ENCODE measurements at places on chromosomes 1 and 21.

- no peak for DNase-seq
Observed at GRCh38 chr1:229440851-229441537, 7.1 kb upstream of the ACTA1 start.

- no peak for DNase-seq
Observed at GRCh38 chr21:14684071-14684470, 138.0 kb upstream of the SAMSN1 start.

GRCh38 chr1:206575894-206576737 lies 36.1 kb downstream of the EIF2D start:
- DNase-seq, result no peak

DNA sequence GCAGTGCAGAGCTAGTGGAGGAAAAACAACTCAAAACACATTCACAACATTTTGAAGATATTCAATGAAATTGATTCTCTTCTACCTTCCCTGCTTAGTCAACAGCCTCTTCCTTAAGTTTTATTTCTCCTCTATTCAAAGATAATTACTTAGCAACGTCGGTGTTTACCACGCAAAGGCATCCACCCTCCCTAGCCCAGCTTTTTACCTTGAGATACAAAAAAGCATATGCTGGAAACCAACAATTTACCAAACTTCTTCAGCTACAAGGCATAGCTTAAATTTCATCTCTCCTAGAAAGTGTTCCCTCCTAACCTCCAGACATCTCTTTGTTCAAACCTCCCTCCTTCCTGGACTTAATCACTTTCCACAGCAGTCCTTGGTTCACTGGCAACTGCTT lies 102.8 kb upstream of the SOD1 start:
- DNase-seq, result no peak

DNA sequence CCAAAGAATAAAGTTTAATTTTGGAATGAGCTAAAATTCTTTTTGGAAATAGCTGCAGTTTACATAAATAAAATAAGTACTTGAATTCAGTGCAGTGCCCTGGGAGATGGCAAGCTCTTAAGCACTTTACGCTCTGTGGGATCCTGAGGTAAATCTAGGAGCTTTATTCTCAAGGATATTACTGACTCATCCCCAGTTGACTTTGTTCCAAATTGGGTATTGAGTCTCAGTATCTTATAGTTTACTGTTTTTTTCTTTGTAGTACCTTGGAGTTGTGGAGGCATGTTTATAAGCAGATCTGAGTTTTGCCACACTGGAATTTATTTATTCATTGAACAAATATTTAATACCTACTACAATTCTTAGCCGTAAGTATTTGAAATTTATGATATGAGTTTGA lies 27.4 kb upstream of the HRNR start:
- DNase-seq, result no peak

DNA sequence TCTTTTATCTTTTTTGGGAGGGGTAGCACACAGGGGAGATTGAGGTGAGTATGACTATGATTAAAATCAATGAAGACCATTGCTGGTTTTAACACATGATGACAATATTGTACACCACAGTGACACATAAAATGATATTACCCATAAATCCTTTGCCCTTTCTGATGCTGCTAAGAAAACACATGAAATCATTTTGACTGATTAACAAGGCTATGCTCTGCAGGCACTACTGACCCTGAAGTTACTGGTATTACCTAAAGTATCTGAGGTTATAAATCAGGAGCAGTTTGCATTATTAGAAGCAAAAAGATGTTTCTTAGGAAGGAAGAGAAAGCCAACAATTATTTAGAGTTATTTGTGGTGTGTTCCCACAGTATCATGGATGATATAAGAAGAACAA lies 701.2 kb upstream of the PTBP2 start:
- DNase-seq, result no peak

DNA sequence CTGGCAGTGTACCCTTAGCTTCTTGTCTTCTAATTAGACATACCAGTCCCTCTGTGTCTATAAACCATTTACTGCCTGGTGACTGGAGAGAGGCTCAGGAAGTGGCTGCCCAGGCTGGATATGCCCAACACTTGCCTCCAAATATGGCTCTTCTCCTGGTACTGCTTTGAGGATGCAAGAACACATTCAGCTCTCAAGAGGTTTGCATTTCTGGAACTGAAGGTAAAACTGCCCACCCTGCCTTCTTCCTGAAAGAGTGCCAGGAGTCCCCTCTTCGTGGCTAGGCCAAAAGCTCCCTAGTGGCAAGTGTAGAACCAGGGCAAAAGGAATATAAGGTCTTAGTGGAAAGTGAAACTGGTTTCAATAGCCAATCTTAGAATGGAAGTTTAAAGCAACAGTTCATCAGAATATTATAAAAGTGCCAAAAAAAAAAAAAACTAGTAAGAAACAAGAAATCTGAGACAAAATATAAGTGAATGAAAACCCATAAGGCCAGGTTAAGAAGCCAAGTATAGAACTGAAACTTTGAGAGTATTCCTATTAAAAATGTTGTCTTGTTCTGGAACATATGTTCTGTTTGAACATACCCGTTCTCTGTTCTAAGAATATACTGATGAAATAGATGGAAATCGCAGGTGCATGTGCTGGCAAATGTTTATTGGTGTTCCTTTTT lies 77.2 kb upstream of the CTTNBP2NL start:
- no peak for DNase-seq

DNA sequence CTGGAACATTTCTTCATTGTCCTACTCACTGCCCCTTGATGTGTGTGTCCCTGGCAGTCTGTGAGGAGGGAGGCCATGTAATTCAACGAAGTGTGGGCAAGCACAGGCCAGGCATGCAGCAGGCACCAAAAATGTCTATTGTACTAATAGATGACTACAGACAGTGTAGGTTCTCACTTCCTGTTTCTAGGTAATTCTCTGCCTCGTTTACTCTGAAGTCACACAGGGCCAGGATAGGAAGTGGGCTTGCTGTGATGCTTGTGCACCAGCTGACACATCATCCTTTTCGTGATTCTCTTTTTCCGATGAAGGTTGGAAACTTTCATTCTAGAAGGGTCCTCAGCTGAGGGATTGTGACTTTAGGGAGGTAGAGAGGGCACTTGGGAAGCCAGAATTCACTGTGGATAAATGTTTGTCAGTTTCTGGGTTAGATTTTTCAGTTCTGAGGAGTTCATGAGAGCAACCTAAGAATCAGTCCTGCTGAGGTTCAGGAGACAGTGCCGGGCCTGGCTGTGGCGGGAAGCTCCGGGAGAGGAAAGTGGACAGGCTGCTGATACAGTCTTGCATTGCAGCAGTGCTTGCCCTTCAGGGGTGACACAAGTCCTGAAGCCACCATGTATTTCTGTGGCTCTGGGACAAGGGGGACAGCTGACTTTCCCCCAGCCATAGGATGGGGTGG lies 4.3 kb upstream of the CSF1 start:
- DNase-seq, result no peak

DNA sequence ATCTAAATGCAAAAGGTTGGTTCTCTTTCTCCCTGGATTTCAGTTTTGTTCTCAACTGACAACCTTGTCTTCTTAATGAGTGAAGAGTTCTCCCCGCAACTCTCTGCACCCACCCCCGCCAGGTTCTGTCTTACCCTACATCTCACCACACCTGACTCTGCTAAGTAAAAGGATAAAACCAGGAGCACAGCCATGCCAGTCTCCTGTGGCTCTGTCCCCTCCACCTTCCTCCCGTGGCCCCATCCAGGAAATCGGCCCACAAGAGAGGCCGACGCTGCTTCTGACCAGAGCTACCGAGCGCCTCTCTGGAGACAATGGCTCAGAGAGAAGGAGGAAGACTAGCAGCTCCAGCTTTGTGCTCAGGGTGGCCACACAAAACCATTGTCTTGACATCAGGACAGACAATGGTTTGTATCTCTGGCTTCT lies 72.2 kb downstream of the PLEKHA6 start:
- DNase-seq, result no peak

DNA sequence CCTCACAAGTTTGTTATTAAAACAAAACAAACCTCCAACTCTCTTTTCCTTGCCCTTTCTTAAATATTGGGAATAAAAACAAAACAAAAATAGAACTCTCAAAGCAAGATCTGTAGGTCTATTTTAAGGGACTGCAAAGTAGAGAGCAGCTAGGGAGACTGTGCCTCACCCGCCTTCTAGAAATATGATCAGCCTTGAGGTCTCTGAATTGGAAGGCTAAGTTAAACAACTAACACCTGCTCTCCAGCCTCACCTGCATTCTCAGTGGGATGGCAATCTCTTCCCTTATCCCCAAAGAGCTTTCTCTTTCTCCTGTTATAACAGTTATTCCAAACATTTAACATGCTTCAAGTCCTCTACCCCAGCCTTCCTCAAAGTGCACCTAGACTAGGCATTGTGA lies 75.5 kb upstream of the TNR start:
- DNase-seq, result no peak

- DNase-seq, result peak; percentile 29
Observed at GRCh38 chr1:221714227-221715152, 27.4 kb downstream of the DUSP10 start.

DNA sequence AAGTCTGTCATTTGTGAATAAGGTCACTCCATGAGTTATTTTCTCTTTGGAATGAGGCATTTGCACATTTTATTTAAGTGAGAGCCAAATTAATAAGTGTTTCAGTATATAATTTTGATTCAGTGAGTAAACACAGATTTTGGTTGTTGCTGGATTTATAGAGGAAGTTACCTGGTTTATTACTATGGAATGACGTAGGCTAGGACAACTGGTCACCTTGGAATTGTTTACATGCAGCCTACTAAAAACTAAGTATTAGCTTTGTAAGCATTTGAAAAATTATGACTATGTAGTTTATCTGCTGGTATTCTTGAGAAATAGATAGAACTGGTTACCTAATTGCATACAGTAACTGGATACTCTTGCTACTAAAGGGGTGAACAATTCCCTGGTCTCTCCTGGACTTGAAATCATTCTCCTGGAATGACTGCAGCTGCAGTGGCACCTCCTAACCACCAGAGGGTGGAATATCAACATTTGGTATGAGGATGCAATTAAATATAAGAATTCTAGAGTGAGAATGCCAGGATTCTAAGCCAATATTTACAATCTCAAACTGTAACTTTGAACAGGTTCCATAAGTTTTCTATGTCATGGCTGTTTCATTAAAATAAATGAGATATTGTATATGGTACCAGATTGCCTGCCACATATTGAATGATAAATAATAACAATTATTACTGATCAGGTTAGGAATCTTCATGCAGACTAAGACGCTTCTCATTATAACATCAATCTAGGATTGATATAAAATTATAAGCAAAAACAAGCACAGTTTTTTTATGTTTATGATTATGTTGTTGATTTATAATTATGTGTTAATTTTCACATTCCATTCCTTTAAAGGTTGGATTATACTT lies 3.5 kb upstream of the KRTAP27-1 start:
- peak; percentile 61 for DNase-seq

- no peak for DNase-seq
Observed at GRCh38 chr1:38677311-38677710, 182.3 kb downstream of the RRAGC start.

DNA sequence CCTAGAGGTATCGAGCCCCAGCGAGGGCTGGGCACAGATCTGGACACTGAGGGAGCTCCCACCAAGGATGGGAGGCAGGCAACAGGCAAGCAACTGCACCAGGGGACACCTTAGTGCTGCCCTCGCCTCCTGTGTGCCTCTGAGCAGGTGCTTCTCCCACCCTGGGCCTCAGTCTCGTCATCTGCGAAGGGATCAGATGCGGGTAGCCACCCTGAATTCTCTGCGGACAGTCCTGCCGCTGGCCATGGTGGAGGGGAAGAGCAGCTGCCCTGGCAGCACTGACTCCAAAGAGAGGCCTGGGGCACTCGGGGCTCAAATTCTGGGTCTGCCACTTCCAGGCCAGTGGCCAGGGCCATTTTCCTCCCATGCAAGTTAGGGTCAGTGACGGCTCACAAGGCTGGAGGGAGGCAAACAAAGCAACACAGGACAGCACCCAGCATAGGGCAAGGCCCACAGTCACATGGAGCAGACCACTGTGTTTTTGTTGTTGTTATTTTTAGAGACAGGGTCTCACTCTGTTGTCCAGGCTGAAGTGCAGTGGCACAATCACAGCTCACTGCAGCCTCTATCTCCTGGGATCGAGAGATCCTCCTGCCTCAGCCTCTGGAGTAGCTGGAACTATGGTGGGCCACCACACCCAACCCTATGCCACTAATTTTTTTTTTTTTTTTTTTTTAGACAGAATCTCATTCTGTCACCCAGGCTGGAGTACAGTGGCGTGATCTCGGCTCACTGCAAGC lies 7.1 kb upstream of the SDC3 start:
- no peak for DNase-seq

GRCh38 chr1:89755591-89755990 lies 65.2 kb upstream of the LRRC8D start:
- DNase-seq, result no peak

GRCh38 chr1:233908092-233908491 lies 3.6 kb downstream of the SLC35F3 start:
- no peak for DNase-seq

DNA sequence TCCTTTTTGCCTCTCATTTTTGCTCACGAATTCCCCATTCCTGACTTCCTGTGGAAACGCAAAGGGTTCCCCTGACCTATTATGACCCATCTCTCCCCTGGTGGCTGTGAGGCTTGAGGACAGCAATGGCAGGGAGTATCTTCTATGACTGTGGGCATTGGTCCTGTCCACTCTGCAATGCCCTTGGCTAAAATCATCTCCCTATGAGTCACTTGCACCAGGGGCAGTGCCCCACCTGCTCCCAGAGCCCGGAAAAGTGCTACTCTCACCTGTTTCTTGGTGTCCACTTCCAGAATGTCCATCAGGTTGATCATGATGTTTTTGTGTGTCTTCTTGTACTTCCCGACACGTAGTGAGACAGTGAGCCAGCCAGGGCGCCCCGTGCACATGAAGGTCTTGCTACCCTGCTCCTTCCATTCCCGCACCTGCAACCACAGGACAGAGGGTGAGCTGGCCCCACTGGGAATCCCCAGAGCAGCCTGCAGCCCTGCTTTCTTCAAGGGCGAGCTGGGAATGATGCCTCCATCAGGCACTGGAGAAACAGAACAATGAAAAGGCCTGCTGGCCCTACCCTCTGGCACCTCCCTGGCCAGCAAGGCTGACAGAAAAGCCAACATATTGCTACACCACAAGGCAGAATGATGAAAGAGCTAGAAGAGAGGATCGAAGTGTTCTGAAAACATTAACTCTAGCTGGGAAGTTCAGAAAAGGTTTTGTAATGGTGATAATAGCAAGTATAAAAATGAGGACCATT lies 3.5 kb downstream of the DHCR24 start:
- no peak for DNase-seq

- no peak for DNase-seq
Observed at GRCh38 chr1:244881552-244882280, 17.4 kb upstream of the HNRNPU start.

GRCh38 chr1:36115931-36116330 lies 9.1 kb downstream of the COL8A2 start:
- no peak for DNase-seq

GRCh38 chr1:7767176-7767575 lies 3.9 kb upstream of the VAMP3 start:
- DNase-seq, result no peak

DNA sequence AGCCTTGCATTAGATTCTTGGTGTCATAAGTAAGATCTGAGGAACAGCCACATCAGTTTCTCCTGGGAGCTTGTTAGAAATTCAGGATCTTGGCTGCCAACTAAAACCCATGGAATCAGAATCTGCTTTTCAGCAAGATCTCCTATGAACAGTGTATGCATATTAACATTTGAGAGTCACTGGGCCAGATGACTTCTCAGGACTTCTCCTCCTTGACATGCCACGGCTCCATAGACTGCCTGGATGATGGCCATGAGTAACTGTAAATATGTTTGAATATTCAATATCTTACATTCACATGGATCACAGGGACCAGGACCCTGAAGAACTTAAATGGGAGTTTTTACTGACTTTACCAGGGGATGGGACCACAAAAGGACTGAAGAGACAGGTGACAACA lies 148.0 kb downstream of the HHAT start:
- no peak for DNase-seq
